Hair follicular keratinocyte (primary cell): ENCODE measurements at places on chromosomes 11 and 22. TPM values are rescaled to one million over a fixed set of nuclear protein-coding genes. Genes with fewer than 3 reads are reported as not detected.

The CDHR5 gene
- total RNA-seq = not detected in 2 replicates

The IGLL5 gene
- not detected in 2 replicates for total RNA-seq

The MISFA gene
- not detected in 2 replicates for total RNA-seq

The DMC1 gene
- 0.39 and 1.7 TPM in 2 replicates for total RNA-seq

The JHY gene
- total RNA-seq = 1.5 and 2.0 TPM in 2 replicates

The KCNK7 gene
- 0.23 and 0.57 TPM in 2 replicates for total RNA-seq

The MS4A4A gene
- not detected in 2 replicates for total RNA-seq
